Activated T-helper 1 cell treated with Interleukin-2 at 50 U/mL for 16 hours (primary cell): ENCODE measurements at places on chromosomes 5 and 9.

DNA sequence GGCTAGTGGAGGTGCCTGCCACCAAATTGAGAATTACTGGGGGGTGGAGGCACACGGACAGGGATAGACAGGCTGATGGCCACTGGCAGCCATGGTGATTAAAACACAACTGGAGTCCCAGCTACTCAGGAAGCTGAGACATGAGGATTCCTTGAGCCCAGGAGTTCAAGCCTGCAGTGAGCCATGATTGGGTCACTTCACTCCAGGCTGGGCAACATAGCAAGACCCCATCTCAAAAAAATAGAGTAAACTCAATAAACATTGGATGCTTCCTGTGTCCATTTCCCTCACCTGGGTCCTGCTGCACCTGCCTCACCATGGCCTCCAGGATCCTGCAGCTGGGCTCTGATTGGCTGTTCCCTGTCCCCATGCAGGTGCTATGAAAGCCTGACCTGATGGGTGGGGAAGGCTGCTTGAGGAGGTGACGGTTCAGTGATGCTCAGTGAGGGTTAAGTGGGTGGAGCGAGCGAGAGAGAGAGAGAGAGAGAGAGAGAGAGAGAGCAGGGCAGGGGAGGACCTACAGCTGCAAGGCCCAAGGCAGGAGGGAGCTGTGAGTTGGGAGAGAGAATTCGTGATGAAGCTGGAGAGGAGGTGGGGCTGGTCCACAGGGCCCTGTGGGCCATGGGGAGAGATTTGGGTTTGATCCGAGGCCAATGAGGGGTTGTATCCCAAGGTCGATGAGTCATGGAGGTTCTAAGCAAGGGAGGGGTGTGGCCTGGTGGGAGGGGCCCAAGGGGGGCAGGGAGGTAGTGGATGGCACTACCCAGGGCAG is 36.7 kb upstream of the FUBP3 start:
- no peak for DNase-seq

DNA sequence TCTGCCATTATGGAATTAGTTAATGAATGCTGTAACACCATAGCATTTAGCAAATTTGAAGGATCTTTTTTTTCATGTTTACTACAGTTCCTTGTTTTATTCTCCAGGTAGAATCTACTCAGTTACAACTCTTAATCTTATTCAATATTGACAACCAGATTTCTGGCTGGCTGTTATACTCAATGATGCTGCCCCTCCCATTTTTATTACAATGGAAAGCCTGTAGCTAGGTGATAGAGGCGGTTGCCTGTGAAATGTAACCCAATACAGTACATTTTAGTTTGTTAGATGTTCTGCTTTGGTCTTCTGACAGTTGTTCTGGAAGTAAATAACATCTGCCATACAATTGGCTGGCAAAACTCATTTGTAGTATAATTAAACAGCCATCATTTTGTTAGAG is 294.2 kb downstream of the DMRTA1 start:
- no peak for DNase-seq

- no peak for DNase-seq
Measured at GRCh38 chr5:137146402-137146890, 352.7 kb downstream of the SPOCK1 start.

GRCh38 chr9:88537761-88538091 is 2.7 kb downstream of the NXNL2 start:
- no peak for DNase-seq

- DNase-seq: no peak
Measured at GRCh38 chr5:109911731-109912130, 222.0 kb downstream of the MAN2A1 start.

DNA sequence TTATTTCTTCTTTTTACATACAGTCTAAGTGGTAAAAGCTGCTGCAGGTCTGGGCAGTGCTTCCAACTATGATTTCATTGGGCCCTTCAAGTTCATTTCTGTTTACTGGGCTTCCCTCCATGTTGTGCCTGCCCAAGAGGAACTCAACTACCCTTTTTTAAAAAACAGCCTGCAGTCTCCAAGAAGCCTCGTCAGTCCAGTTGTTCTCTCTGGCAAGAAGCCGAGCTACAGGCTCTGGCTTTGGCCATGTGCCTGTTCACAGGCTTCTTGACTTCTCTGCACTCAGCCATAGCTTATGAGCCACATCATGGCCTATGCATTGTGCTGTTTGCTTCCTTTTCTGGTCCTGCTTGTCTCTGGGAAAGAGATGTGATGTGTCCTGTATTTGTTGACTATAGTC is 119.7 kb upstream of the PJA2 start:
- DNase-seq: no peak

DNA sequence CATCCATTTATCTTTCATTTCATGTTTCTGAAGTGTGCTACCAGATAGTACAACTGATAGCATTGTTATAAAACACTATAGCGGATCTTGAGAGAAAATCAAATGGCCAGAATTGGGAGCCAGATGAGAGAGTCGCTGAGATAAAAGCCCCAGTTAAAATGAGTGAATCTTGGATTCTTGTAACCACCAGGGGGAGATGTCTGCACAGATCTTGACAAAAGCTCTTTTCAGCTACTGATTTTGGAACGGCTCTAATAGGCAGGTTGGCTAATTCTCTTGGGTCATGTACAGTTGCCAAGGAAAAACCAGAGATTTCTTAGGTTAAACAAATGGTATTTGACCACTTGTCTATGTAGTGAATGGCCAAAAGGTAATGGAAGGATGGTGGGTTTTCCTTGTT is 21.7 kb downstream of the F2RL2 start:
- no peak for DNase-seq

- DNase-seq: no peak
Measured at GRCh38 chr9:5452286-5452609, 1.9 kb downstream of the CD274 start.

DNA sequence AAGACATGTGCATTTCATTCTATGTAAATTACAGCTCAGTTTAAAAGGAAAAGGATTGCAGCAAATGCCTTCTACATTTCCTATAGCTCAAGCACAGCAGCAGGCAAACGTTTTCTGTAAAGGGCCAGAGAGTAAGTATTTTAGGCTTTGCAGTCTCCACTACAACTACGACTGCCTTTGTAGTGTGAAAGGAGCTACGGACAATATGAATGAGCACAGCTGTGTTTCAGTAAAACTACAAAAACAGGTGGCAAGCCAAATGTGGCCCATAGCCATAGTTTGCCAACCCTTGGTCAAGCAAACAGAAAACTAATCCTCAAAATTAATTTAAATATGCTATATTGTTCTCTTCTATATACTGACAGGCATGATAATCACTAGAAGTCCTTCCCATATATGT is 7.2 kb downstream of the PTBP3 start:
- DNase-seq: no peak

GRCh38 chr9:88169700-88170099 is 31.4 kb upstream of the SPATA31C2 start:
- DNase-seq: no peak

DNA sequence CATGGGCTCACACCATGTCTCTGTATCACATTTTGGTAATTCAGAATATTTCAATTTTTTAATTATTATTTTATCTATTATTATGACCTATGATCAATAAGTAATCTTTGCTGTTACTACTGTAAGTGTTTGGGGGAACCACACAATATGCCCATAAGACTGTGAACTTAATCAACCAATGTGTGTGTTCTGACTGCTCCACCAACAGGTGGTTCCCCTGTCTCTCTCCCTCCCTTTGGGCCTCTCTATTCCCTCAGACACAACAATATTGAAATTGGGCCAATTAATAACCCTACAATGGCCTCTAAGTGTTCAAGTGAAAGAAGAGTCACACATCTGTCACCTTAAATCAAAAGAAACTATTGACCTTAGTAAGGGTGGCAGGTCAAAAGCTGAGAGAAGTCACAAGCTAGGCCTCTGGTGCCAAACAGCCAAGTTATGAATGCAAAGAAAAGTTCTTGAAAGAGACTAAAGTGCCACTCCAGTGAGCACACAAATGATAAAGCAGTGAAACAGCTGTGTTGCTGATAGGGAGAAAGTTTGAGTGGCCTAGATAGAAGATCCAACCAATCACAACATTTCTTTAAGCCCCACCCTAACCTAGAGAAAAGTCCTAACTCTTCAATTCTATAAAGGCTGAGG is 88.7 kb downstream of the DEPDC1B start:
- DNase-seq: no peak

- DNase-seq: no peak
Measured at GRCh38 chr5:10424124-10424731, 17.5 kb upstream of the ROPN1L start.

DNA sequence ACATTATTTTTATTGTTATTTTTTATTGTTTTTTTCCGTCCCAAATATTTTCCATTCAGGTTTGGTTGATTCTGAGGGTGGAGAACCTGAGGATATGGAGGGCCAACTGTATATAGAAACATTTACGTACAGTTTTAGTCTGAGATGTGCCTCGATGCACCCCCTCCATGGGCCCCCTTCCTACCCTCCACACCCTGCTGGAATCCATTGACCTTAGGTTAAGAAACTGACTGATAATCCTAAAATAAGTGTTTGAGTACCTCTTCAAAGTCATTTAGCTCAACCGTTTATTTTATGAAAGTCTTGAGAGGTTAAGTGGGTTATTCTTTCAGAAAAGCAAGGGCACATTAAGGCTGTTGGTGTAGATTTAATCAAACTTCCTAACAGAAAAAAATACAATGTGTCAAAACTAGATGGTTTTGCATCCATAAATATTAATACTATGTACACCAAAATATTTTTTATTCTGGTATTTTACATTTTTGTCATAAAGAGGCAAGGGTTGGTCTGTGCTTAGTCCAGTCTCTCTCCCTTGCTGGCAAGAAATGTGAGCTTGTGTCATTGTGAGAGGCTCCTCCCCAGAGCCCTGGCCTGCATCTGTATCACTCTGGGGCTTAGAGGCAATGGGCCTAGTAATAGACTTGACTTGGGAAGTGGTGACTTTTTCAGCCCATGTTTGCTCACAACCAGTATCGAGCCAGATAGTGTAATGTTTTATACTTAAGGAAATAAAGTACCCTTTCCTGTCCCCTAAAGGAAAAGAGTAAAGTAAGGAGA is 15.7 kb downstream of the MTRR start:
- DNase-seq: no peak

DNA sequence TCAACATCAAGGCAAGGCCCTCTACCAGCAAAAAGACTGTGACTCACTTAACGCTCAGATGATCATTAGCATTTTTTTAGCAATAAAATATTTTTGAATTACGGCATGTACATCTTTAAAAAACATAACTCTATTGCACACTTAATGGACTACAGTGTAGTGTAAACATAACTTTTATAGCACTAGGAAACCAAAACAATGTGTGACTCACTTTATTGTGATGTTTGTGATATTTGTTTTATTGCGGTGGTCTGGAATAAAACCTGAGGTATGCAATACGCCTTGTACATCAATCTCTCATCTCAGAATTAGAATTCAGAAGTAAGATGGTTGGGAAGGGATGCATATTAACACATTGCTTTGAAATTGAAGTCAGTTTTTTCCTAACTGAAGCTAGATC is 106.9 kb upstream of the PTCH1 start:
- no peak for DNase-seq

- DNase-seq: no peak
Measured at GRCh38 chr5:140215276-140215675, 40.3 kb downstream of the CYSTM1 start.

GRCh38 chr9:68798423-68798822 is 93.4 kb downstream of the PIP5K1B start:
- DNase-seq: no peak

- DNase-seq: no peak
Measured at GRCh38 chr9:100108559-100108958, 9.5 kb downstream of the INVS start.

DNA sequence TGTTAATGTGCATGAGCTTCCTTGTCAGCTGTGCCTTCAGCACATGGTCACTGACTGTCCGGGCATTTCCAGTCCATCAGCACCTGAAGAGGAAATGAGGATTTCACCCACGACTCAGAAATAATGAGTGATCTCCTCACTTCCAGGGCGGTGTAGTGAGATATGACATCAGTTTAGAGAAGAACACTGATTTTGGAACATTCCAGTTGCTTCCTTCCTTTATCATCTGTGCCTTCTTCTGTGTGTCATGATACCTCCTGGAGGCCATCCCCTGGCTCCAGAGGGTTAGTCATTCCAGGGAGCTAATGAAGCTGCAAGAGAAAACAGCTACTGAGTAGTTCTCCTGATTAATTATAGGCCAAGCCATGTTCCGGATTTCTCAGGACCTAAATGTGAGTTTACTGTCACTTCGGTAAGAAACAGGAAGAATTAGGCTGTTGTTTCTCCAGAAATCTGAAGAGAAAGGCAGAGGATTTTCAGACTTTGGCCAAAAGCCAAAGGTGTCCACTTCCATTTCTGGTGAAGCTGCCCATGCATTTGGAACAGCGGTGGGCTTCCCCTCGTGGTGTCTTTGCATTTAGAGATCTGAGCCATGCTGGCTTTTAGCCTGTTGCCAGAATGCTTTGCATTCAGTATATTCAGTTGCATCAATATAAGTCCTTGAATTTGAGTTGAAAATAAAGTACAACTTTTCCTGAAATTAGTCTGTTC is 161.3 kb upstream of the OTULINL start:
- no peak for DNase-seq

- no peak for DNase-seq
Measured at GRCh38 chr5:69467442-69468225, 25.0 kb upstream of the OCLN start.

GRCh38 chr9:107249665-107250285 is 33.3 kb upstream of the RAD23B start:
- DNase-seq: no peak

GRCh38 chr5:174482607-174483024 is 241.8 kb upstream of the MSX2 start:
- DNase-seq: no peak

- no peak for DNase-seq
Measured at GRCh38 chr5:112604732-112605630, 132.7 kb upstream of the APC start.

DNA sequence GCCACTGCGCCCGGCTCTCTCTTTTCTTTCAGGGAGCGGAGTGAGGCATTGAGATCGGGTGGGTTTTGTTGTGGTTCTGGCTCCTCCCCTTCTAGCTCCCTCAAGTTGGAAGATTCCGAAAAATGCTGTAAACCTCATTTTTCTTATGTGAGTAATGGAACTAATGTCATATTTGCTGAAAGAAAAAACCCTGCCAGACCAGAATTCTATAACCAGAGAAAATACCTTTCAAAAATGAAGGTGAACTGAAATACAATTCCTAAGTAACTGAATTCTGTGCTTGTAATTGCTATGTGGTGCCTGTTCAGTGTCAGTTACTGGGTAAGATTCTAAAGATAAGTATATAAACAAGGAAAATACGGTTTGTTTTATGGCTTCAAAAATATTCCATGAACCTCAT is 30.9 kb upstream of the CDK20 start:
- no peak for DNase-seq

DNA sequence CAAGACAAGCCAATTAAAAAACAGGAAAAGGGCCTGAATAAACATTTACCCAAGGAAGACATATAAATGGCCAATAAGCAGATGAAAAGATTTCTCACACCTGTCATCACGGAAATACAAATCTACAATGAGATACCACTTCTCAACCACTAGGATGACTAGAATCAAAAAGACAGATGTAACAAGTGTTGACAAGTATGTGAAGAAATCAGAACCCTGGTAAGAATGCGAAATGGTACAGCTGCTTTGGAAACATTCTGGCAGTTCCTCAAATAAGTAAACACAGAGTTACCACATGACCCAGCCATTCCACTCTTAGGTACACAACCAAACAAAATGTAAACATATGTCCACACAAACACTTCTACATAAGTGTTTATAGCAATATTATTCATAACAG is 32.5 kb downstream of the LEAP2 start:
- no peak for DNase-seq

GRCh38 chr5:153491856-153492255 is 1.4 kb downstream of the GRIA1 start:
- DNase-seq: no peak

GRCh38 chr9:99327667-99328066 is 105.6 kb downstream of the SEC61B start:
- no peak for DNase-seq

GRCh38 chr9:130393681-130394071 is 51.1 kb upstream of the ASS1 start:
- no peak for DNase-seq
